ENCODE measurements at places on chromosomes 11 and 22. TPM values are rescaled to one million over a fixed set of nuclear protein-coding genes. Genes with fewer than 3 reads are reported as not detected.

MAP6 gene
- total RNA-seq = 9.4 TPM

TMPRSS6 gene
- 2.8 TPM for total RNA-seq

OR8K1 gene
- total RNA-seq = not detected

PGA3 gene
- total RNA-seq = not detected

C22orf31 gene
- total RNA-seq = not detected

PKDREJ gene
- total RNA-seq = not detected

LRRC75B gene
- total RNA-seq = 11.6 TPM

SYT13 gene
- total RNA-seq = 0.11 TPM

OR52E1 gene
- total RNA-seq = not detected

SPECC1L gene
- total RNA-seq = 40.1 TPM

GRCh38 chr11:78802058-78802761, 227.5 kb upstream of the NARS2 start:
- DNase-seq = peak; percentile 11

DNA sequence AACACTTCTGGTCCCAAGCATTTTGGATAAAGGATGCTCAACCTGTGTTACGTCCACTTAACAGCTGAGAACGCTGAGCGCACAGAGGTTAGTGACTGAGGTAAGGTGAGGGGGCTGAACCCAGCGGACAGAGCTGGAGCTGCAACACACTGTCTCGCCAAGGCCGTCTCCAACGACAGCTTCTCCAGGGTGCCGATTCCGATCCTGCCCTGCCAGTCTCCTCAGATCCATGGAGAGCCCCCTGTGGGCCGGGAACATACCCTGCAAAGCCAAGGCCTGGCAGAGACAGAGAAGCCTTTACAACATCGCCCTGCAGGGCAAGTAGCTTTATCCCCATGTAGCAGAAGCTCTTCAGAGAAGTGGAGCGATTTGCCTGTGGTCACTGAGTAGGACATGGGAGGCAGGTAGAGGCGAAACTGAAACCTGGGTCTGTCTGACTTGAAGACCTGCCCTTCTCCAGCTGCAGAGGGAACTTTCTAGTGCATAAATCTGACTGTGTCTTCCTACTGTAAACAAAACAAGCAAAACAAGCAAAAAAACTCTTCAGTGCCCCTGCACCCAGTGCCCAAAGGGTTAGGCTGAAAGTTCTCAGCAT, 72.8 kb downstream of the SCUBE1 start:
- DNase-seq = no peak

GRCh38 chr11:122778148-122778547, 60.2 kb upstream of the CRTAM start:
- no peak for DNase-seq

DNA sequence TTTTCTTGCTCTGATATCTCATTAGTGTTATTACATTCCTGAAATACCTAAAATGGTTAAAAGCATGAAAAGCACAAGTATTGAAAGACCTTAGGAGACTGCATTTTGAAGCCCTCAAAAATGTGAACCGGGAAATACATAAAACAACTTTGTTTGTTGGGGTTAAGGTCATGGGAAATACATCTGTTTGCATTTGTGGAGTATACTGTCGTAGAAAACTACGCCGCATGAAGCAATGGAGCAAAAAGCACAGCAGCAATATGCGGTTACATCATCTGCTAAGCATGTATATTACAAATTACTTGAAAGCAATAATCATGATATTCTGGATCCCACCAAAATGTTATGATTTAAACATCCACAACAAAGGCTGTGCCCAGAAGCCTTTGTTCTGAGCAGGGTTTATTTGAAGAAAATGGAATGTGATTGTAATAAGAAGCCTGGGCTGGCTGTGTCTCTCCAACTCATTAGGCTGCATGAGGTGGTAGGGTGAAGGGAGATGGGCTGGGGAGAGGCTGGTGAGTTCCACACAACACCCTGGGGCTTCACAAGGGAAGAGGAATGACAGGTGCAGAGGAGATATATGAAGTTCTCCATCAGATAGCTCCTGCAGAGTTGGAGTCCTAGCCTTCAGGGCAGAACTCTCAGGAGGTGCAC, 64.7 kb upstream of the LIN7C start:
- no peak for DNase-seq

DNA sequence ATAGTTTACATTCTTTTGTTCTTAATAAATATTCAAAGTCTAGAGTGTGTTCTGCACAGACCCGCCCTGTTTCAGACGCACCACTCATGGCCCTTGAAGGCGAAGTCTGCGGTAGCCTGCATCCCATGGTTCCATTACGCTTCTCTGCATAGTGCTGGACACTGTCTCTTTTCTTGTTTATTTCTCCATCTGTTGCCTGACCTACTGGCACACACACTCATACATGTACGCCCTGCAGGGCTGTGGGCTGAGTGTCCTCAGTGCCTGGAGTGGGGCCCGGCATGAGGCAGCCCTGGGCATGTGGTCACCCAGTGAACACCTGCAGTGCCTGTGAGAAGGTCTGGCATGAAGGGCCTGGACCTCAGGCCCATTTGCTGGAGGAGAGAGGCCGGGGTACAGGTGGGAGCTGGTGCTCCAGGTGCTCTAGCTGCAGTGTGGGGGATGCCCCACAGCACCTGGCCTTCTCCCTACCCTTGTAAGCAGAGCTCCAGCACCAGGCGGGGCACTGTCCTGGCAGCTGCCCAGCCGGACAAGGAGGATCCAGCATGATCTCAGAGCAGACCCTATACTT, 404.1 kb downstream of the TBC1D22A start:
- DNase-seq = peak; percentile 18

DNA sequence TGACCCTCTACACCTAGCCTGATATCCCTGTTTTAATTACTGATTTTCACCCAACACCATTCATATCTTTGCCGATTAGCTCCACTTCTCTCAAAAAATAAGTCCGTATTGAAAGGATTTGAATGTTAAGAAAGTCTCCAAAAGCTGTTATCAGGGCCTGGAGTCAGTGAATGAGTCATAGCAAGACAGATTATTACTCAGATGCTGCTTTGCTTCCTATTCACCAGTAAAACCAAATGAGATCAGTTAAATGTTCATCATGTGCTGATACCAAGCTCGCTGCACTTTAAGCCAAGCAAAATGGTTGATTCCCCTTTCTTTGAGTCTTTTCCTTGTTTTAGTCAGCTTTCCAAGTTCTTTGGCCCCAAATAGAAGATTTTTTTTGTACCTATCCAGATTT, 228.4 kb downstream of the FAT3 start:
- no peak for DNase-seq

DNA sequence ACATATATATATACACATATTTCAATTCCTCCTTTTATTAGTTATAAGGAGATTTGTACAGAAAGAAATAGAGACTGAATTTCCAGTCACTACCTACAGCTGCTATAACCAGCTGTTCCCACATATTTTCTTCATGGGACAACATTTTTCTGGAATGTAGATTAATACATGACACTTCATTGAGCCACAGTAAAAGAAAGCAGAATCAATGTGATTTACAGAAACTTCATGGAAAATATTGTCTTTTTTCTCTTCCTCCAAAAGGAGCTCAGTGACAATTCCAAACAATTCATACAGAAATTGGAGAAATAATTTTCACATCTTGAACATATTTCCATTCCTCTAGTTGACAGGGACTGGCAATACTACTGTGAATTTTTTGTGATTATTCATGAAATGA, 249.2 kb downstream of the DLG2 start:
- no peak for DNase-seq

DNA sequence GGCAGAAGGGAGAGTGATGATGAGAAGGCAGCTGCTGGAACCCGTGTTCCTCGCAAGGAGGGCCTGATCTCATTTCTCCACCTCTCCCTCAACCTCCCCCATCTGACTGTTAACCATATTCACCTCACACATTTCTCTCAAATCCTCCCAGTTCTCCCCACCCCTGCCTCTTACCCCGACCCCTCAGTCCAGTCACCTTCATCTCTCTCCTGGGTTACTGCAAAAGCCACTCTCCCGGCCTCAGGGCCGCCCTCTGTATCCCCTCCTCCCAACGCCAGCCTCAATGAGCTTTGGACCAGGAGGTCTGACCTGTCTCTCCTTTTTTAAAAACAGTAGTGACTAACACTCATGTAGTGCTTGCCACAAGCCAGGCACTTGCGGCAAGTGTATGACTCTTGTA, 29.5 kb upstream of the LMO1 start:
- DNase-seq = no peak

DNA sequence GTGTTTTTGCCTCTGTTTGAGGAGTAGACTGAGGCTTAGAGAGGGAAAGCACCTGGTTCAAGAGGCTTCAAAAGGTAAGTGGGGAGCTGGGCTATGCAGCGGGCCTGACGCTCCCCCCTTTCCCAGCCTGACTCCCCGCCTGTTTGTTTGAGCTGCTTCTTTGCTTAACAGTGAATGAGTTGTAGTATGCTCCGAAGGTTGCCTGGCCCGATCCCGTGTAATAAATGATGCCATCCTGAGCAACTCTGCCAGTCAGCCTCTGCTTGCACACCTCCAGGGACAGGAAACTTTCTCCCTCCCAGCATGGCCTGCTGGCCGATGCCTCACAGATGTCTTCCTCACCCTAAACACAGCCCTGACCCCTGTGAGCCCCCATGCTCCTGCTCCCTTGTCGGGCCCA, 45.5 kb upstream of the TTLL12 start:
- no peak for DNase-seq

GRCh38 chr22:49297871-49298721, 529.6 kb downstream of the BRD1 start:
- no peak for DNase-seq

DNA sequence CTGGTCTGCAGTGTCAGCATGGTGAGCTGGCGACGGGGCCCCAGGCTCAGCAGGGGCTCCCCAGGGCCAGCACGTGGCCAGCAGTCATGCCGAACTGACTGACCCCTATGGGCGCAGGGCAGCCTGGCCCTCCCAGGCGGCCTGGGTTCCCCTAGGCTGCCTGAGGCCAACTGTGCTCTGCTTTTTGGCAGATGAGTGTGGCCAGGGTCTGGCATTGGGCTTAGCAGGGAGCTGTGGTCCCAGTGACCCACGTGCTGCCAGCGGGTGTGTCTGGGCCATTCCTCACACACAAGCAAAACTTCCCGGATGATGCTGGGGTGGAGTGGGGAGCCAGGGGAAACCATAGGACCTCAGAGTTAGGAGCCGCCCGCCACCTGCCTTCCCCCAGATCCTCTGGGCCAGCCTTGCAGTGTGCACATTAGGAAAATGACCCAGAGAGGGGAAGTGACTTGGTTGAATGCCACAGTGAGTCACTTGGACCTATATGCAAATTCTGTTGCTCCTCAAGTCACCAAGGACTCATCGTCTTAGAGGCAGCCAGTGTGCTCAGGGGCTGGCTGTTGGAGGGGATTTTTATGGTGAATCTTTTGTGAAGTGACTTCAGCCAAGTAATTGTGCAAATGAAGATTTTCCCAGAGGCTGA, 6.5 kb downstream of the ADORA2A start:
- DNase-seq = no peak

DNA sequence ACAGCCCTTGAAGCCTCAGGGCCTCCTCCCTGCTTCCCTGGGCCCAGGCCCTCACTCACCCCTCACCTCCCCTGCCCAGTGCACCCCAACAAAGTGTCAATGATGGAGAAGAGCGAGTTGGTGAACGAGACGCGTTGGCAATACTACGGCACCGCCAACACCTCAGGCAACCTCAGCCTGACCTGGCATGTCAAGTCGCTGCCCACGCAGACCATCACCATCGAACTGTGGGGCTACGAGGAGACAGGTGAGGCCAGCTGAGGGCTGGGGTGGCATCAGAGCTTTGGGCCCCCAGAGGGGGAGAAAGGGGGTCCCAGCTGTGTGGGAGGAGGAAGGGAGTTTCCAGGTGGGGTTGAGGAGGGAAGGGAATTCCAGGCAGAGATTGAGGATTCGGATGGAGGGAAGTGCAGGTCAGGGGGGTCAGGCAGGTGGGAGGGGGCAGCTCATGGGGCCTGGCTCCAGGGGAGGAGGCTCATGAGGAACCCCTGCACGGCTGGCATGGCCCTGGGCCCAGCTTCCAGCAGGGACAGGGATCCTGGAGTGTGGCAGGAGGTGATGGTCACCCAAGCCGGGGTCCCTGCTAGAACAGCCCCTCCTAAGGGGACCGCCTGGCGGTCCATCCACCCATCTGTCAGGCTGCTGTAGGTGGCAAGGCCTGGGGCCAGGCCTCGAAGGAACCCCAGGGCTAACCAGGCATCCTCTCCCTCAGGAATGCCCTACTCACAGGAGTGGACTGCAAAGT, 2.9 kb downstream of the SUSD2 start:
- no peak for DNase-seq

DNA sequence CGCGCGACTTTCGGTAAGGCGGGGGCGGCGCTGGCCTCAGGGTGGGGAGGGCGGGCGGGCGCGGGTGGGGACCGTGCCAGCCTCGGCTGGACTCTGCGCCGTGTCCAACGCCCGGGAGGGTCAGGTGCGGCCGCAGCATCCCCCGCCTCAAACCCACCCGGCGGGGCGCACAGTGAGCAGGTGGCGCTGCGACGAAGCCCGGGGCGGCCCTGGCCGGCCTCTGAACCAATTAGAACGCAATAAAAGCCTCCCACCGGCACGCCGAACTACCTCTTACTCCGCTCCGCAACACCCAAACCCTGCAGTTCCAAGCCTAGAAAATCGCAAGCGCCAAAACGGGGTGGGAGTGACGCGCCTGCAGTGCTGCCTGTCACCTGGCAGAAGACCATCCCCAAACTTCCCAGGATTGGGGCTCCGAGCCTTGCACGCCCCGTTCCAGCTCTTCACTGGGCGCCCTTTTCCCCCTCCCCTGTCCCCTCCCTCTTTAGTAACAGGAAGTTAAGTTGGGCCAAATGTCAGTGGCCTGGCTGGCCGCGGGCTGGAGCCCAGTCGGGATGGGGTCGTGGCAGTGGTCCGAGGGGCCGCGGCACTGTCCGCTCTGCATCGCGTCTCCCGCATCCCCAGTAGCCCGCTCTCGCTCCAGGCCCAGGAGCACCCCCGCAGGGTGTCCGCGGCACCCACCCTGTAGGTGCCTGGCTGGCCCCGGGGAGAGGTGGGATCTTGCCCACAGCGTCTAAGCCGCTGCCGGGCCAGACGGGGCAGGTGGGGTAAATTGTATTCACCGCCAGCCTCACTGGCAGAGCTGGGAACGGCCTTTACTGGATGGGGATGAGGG, 541 bp downstream of the MICAL2 start:
- DNase-seq = peak; percentile 87

DNA sequence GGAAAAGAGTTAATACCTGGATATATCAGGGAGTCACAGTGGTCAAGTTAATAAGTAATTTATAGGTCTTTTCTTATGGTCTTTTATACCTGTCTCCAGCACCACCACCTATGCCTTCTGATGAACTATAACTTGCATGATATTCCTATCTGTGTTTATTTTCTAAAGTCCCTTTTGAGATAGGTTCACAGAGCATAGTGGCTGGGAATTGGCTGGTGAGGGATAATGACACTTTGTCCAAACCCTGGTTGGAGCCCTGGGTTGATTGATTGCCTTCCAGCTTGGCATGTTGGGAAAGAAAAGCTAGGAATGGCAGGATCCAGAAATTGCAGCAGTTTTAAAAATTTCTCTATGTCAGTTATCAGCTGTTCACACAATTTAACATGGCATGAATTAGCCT, 23.2 kb downstream of the HIPK3 start:
- DNase-seq = no peak

GRCh38 chr11:35610631-35611030, 7.6 kb upstream of the FJX1 start:
- DNase-seq = no peak

- DNase-seq = no peak
Measured at GRCh38 chr22:17945156-17945887, 79.0 kb downstream of the MICAL3 start.
